Osteoblast (primary cell): ENCODE measurements at places on chromosomes 6 and 20. TPM values are rescaled to one million over a fixed set of nuclear protein-coding genes. Genes with fewer than 3 reads are reported as not detected.

Gene INSM1
- not detected in 2 replicates for total RNA-seq

Gene PBX2
- total RNA-seq: 17.4 and 18.6 TPM in 2 replicates

GRCh38 chr6:163991321-163991720 lies 576.8 kb downstream of the QKI start:
- H3K27me3 ChIP-seq: no peaks in the 10 kb centered on the region
- H3K36me3 ChIP-seq: no peaks in the 10 kb centered on the region
- DNase-seq: no peak
- no peak overlapping the region for H3K4me3 ChIP-seq
- H3K27ac ChIP-seq: no peak overlapping the region

- H3K36me3 ChIP-seq: no peaks in the 10 kb centered on the region
- no peak overlapping the region for H3K27ac ChIP-seq
- H3K4me1 ChIP-seq: peaks cover 19% of the 10 kb centered on the region
- no peak overlapping the region for H3K4me3 ChIP-seq
Measured at GRCh38 chr20:1844325-1845162, 50.7 kb upstream of the SIRPA start.

DNA sequence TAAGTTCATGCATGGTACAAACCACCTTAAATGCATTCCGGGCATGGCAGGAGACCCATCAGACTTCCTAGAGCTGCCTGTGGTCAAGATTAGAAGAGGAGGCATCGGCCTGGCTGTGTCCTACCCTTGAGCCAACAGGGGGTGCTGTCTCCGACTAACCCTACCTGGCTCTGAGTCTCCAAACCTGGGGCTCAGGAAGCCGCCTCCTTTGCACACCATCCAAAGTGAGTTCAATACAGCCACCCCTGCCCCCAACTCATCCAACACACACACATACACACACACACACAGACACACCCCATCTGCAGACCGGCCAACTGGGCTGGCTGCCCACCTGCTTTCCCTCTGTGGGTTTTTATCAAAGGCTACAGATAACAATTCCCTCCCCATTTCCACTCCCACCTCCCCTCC lies 77.0 kb downstream of the JPH2 start:
- no peak overlapping the region for H3K27ac ChIP-seq
- no peaks in the 10 kb centered on the region for H3K36me3 ChIP-seq
- no peaks in the 10 kb centered on the region for H3K4me1 ChIP-seq
- no peak for DNase-seq

GRCh38 chr6:5111626-5112025 lies 26.5 kb downstream of the PPP1R3G start:
- DNase-seq: no peak
- no peaks in the 10 kb centered on the region for H3K27me3 ChIP-seq
- no peak overlapping the region for H3K4me3 ChIP-seq
- no peaks in the 10 kb centered on the region for H3K36me3 ChIP-seq
- H3K27ac ChIP-seq: no peak overlapping the region

GRCh38 chr6:134589512-134589911 lies 271.6 kb upstream of the SGK1 start:
- H3K27me3 ChIP-seq: no peaks in the 10 kb centered on the region
- peaks cover 17% of the 10 kb centered on the region for H3K4me1 ChIP-seq
- H3K4me3 ChIP-seq: no peak overlapping the region
- no peak for DNase-seq
- peak overlapping the region; percentile 100 for H3K27ac ChIP-seq

DNA sequence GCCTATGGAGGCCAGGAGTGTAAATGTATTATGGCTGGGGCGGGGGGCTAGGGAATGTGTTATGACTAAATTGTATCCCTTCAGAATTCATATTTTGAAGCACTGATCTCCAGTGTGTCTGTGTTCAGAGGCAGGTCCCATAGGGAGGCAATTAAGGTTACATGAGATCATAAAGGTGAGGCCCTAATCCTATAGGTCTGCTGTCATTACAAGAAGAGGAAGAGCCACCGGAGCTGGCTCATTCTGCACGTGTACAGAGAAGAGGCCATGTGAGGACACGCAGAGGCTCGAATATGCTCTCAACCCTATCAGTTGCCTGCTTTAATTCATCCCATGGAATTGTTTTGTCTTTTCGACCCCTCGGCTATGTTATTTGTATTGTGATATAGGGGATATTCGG lies 76.9 kb downstream of the VTA1 start:
- no peak overlapping the region for H3K4me3 ChIP-seq
- DNase-seq: no peak
- no peaks in the 10 kb centered on the region for H3K27me3 ChIP-seq
- no peaks in the 10 kb centered on the region for H3K4me1 ChIP-seq
- no peaks in the 10 kb centered on the region for H3K36me3 ChIP-seq

DNA sequence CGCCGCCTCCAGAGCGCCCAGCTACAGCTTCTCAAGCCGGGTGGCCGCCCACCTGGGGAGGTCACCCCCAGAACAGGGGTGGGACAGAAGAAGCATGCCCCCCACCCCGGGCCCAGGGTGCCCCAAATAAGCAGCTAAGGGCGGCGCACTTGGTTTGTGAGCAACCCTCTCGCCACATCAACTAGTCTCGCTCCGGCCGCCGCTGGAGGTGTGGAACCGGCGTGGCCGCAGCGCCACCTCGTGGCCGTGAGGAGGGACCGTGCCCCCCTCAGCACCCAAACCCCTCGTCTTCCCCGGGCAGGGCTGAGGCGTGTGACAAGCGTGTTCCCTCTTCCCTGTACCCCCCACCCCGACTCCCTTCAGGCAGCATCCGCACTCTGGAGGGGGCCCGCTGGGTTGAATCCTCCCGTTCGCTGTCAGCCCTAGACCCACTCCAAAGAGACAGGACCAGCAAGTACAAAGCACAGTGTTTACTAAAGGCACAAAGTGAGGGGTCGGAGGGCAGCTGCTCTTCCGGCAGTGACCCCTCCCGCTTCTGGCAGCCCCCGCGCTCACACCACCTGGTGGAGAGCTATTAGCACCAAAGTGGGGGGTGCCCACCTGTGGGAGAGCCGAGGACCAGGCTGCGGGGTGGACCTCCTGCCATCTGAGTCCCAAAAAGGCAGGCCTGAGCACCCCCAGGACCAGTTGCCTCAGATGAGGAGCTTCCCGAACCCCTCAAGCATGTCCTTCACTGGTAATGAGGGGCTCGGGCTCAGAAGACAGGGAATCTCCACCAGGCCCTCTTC lies 45.4 kb downstream of the MDFI start:
- H3K27ac ChIP-seq: no peak overlapping the region
- peak overlapping the region; percentile 59 for H3K4me3 ChIP-seq
- peaks cover 4% of the 10 kb centered on the region for H3K36me3 ChIP-seq
- no peaks in the 10 kb centered on the region for H3K27me3 ChIP-seq
- DNase-seq: peak; percentile 99
- no peaks in the 10 kb centered on the region for H3K4me1 ChIP-seq

- no peak for DNase-seq
- no peak overlapping the region for H3K4me3 ChIP-seq
- no peaks in the 10 kb centered on the region for H3K36me3 ChIP-seq
- H3K27me3 ChIP-seq: peaks cover 11% of the 10 kb centered on the region
- H3K27ac ChIP-seq: no peak overlapping the region
Measured at GRCh38 chr20:24915892-24916291, 33.2 kb upstream of the CST7 start.

GRCh38 chr20:47809161-47809960 lies 24.1 kb upstream of the SULF2 start:
- DNase-seq: no peak
- H3K4me3 ChIP-seq: no peak overlapping the region
- peaks cover 44% of the 10 kb centered on the region for H3K27me3 ChIP-seq
- H3K36me3 ChIP-seq: no peaks in the 10 kb centered on the region
- H3K27ac ChIP-seq: no peak overlapping the region
- H3K4me1 ChIP-seq: no peaks in the 10 kb centered on the region

GRCh38 chr6:166541876-166542579 lies 44.5 kb downstream of the RAMACL start:
- peak overlapping the region; percentile 31 for H3K4me3 ChIP-seq
- H3K27ac ChIP-seq: peak overlapping the region; percentile 34
- H3K27me3 ChIP-seq: no peaks in the 10 kb centered on the region
- H3K4me1 ChIP-seq: peaks cover 21% of the 10 kb centered on the region
- DNase-seq: no peak
- peaks cover 9% of the 10 kb centered on the region for H3K36me3 ChIP-seq

- DNase-seq: no peak
- H3K4me1 ChIP-seq: peaks cover 6% of the 10 kb centered on the region
- no peaks in the 10 kb centered on the region for H3K27me3 ChIP-seq
Measured at GRCh38 chr6:26445934-26446667, 5.8 kb downstream of the BTN3A3 start.

GRCh38 chr6:45212976-45213375 lies 115.2 kb upstream of the RUNX2 start:
- H3K4me1 ChIP-seq: no peaks in the 10 kb centered on the region
- no peaks in the 10 kb centered on the region for H3K27me3 ChIP-seq
- H3K36me3 ChIP-seq: no peaks in the 10 kb centered on the region
- no peak overlapping the region for H3K27ac ChIP-seq
- DNase-seq: no peak

Gene DDO
- 3.6 and 5.9 TPM in 2 replicates for total RNA-seq

Gene RAET1L
- not detected in 2 replicates for total RNA-seq

DNA sequence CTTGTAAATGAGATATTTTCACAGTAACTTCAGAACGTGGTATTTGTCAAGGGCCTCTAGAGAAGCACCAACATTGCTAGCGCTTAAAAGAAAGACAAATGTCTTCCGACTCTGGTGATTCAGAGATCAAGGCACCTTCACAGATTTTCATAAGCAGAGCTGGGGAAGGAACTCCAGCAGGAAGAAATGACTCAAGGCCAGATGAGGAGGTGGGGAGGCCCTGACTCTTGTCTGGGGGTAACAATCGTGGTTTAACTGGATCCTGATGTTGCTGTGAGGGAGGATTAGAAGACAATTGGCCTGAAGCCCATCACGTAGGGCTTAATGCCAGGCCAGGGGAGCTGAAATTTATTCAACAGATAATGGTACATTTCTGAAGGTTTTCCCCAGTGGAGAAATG lies 122.9 kb upstream of the QKI start:
- DNase-seq: no peak
- H3K27me3 ChIP-seq: no peaks in the 10 kb centered on the region
- no peaks in the 10 kb centered on the region for H3K36me3 ChIP-seq
- H3K27ac ChIP-seq: no peak overlapping the region

GRCh38 chr6:148935705-148936435 lies 189.0 kb downstream of the UST start:
- peaks cover 24% of the 10 kb centered on the region for H3K4me1 ChIP-seq
- peak overlapping the region; percentile 13 for H3K4me3 ChIP-seq
- no peak for DNase-seq
- peak overlapping the region; percentile 42 for H3K27ac ChIP-seq
- H3K27me3 ChIP-seq: no peaks in the 10 kb centered on the region
- H3K36me3 ChIP-seq: no peaks in the 10 kb centered on the region

DNA sequence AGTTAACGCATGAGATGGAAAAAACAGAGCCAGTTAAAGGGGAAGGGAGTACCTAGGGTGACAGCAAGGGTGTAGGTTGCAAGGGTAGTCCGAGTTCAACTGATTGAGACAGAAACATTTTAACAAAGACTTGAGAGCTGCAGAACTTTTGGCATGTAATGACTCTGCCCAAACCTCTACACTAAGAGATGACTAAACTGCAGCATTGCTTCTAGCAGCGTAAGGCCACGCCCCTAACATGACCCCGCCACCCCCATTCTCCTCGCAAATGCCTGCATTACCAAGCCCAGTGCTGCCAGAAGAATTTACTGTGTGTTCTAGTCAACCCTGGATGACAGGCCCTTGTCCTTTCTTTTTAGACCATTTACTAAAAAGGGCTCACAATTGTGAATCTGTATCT lies 6.3 kb upstream of the HINT3 start:
- H3K27me3 ChIP-seq: peaks cover 4% of the 10 kb centered on the region
- H3K4me3 ChIP-seq: no peak overlapping the region
- no peaks in the 10 kb centered on the region for H3K36me3 ChIP-seq
- peak; percentile 84 for DNase-seq
- peak overlapping the region; percentile 47 for H3K27ac ChIP-seq
- H3K4me1 ChIP-seq: peaks cover 46% of the 10 kb centered on the region

DNA sequence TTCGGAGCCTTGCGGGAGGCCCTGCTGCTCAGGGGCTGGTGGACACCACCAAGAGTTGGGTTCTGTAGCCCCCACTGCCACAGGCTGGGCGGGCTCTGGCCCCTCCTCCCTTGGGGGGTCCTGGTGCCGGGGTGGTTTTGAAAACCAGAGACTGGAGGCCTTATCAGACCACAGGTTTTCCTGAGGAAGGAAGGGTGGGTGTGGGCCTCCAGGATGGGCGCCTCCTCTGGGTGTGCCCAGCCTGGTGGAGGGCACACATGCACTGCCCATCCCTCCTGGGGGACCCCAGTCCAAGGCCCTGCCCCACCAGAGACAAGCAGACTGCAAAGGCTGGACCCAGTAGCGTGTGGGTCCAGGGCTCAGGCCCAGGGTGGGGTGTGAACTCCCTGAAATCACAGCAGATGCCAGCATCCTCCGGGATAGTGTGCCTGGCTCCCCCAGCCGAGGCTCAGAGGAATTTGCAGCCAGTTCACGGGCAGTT lies 13.5 kb upstream of the ZBTB46 start:
- H3K4me1 ChIP-seq: peaks cover 3% of the 10 kb centered on the region
- peaks cover 17% of the 10 kb centered on the region for H3K27me3 ChIP-seq

GRCh38 chr6:40353967-40354452 lies 233.2 kb downstream of the LRFN2 start:
- H3K27ac ChIP-seq: no peak overlapping the region
- no peak for DNase-seq
- no peak overlapping the region for H3K4me3 ChIP-seq
- no peaks in the 10 kb centered on the region for H3K36me3 ChIP-seq
- H3K27me3 ChIP-seq: no peaks in the 10 kb centered on the region

DNA sequence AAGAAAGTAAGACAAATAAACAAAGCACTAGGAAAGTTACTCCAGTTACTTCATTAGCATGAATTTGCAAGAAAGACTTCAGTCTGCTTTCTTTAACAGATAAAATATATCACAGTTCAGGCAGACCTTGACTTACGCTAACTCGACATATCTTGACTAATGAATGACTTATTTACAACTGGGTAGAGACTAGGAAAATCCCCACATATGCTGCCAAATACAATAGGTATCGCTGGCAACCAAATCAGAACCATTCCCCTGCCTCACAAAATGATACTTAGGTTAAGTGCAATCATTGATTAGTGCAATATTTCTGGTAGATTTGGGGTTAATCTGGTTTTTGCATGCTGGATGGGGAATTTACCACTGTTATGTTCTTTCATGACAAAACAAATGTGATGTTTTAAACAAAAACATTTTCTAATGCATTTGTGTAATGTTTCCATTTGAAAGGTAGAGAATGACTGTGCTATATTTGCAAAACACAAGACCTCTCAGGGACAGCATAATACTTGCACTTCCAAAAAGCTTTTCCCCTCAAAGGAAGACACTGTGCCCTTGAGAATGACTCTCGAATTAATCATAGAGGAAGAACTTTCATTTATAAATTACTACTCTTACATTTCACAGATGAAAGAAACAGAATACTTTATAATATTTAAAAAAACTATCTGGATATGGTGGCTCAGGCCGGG lies 101.6 kb downstream of the PRKN start:
- DNase-seq: no peak
- no peaks in the 10 kb centered on the region for H3K36me3 ChIP-seq
- H3K4me3 ChIP-seq: no peak overlapping the region
- H3K4me1 ChIP-seq: no peaks in the 10 kb centered on the region
